Endodermal cell (in vitro differentiated cells): ENCODE measurements at places on chromosomes 2 and 18. TPM values are rescaled to one million over a fixed set of nuclear protein-coding genes. Genes with fewer than 3 reads are reported as not detected.

- no peak for DNase-seq
- no peaks in the 10 kb centered on the region for H3K4me1 ChIP-seq
- H3K4me3 ChIP-seq: no peak overlapping the region
- H3K27ac ChIP-seq: no peak overlapping the region
- no peaks in the 10 kb centered on the region for H3K27me3 ChIP-seq
These were observed 149.4 kb upstream of the SLC1A4 start for GRCh38 chr2:64839844-64840243.

GRCh38 chr18:25510096-25510495 is 158.1 kb upstream of the ZNF521 start:
- DNase-seq: no peak
- H3K27me3 ChIP-seq: no peaks in the 10 kb centered on the region
- H3K27ac ChIP-seq: no peak overlapping the region
- H3K4me1 ChIP-seq: no peaks in the 10 kb centered on the region

GRCh38 chr18:50473881-50474280 is 86.0 kb upstream of the MAPK4 start:
- no peak overlapping the region for H3K27ac ChIP-seq
- no peaks in the 10 kb centered on the region for H3K36me3 ChIP-seq
- H3K4me3 ChIP-seq: no peak overlapping the region
- DNase-seq: no peak
- peaks cover 9% of the 10 kb centered on the region for H3K27me3 ChIP-seq

- no peaks in the 10 kb centered on the region for H3K27me3 ChIP-seq
- H3K36me3 ChIP-seq: no peaks in the 10 kb centered on the region
These were observed 52.1 kb upstream of the LAPTM4A start for GRCh38 chr2:20103530-20103929.

GRCh38 chr2:206784559-206785353 is 19.4 kb downstream of the FASTKD2 start:
- no peak overlapping the region for H3K27ac ChIP-seq
- no peak overlapping the region for H3K4me3 ChIP-seq
- H3K27me3 ChIP-seq: no peaks in the 10 kb centered on the region
- peaks cover 79% of the 10 kb centered on the region for H3K36me3 ChIP-seq
- DNase-seq: no peak

DNA sequence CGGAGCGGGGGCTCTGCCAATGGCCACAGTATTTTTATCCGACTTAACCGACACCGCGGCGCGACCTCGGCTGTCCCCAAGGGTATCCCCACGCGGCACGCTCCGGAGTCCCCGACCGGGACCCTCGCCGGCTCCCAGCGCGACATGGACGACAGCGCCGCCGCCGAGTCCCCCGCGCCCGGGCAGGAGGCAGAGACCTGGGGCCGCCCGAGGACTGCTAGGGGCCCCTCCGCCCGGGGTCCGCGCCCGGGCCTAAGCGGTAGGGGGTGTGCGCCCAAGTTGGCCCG is 468 bp downstream of the UXS1 start:
- no peaks in the 10 kb centered on the region for H3K4me1 ChIP-seq
- peak overlapping the region; percentile 45 for H3K27ac ChIP-seq
- no peaks in the 10 kb centered on the region for H3K27me3 ChIP-seq

DNA sequence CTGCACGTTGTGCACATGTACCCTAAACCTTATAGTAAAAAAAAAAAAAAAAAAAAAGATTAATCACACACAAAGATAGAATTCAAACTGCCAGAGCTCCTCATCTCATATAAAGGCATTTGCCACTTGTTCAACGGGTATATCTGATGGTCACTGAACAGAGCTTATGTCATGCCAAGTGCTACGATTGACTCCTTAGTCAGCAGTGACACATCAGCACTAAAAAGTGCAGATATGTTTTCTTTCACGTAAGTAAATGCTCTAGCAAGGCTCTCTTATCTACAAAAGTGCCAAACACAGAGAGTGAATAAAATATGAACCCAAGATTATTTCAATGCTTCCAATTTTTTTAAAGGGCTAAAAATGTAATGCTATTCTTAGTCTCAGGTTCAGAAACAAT is 1.1 kb downstream of the LMAN1 start:
- H3K4me3 ChIP-seq: peak overlapping the region; percentile 98
- H3K4me1 ChIP-seq: peaks cover 5% of the 10 kb centered on the region
- DNase-seq: no peak
- H3K27me3 ChIP-seq: peaks cover 16% of the 10 kb centered on the region
- peaks cover 45% of the 10 kb centered on the region for H3K36me3 ChIP-seq

- no peaks in the 10 kb centered on the region for H3K27me3 ChIP-seq
- no peaks in the 10 kb centered on the region for H3K36me3 ChIP-seq
- H3K4me3 ChIP-seq: no peak overlapping the region
- peak; percentile 58 for DNase-seq
These were observed 192.0 kb downstream of the EPHA4 start for GRCh38 chr2:221380062-221380461.

GRCh38 chr2:6027066-6027465 is 334.9 kb downstream of the SOX11 start:
- H3K27me3 ChIP-seq: no peaks in the 10 kb centered on the region
- H3K36me3 ChIP-seq: no peaks in the 10 kb centered on the region
- H3K4me3 ChIP-seq: no peak overlapping the region
- H3K27ac ChIP-seq: no peak overlapping the region
- no peak for DNase-seq

The NT5DC4 gene
- not detected in 2 replicates for total RNA-seq

The EMILIN1 gene
- 1.5 to 2.1 TPM (median 1.9 TPM) in 3 replicates for total RNA-seq

The CTDSP1 gene
- total RNA-seq: 115 and 123 TPM in 2 replicates
